ENCODE measurements at places on chromosomes 3 and 15.

GRCh38 chr15:31332020-31332680 is 5.5 kb downstream of the KLF13 start:
- no peaks in the 10 kb centered on the region for H3K27me3 ChIP-seq
- H3K36me3 ChIP-seq, result no peaks in the 10 kb centered on the region
- peaks cover 17% of the 10 kb centered on the region for H3K4me1 ChIP-seq
- H3K4me3 ChIP-seq, result no peak overlapping the region

GRCh38 chr3:177337541-177338331 is 140.5 kb upstream of the TBL1XR1 start:
- H3K4me3 ChIP-seq, result no peak overlapping the region
- no peaks in the 10 kb centered on the region for H3K27me3 ChIP-seq
- H3K27ac ChIP-seq, result no peak overlapping the region

GRCh38 chr15:29638781-29639180 is 183.5 kb downstream of the TJP1 start:
- H3K27ac ChIP-seq, result no peak overlapping the region
- H3K4me3 ChIP-seq, result no peak overlapping the region
- peaks cover 1% of the 10 kb centered on the region for H3K4me1 ChIP-seq
- no peak for DNase-seq
- peaks cover 14% of the 10 kb centered on the region for H3K27me3 ChIP-seq

GRCh38 chr15:74200412-74200815 is 2.2 kb downstream of the STRA6 start:
- H3K27ac ChIP-seq, result no peak overlapping the region
- peaks cover 3% of the 10 kb centered on the region for H3K27me3 ChIP-seq
- H3K36me3 ChIP-seq, result no peaks in the 10 kb centered on the region
- H3K4me3 ChIP-seq, result no peak overlapping the region
- peaks cover 78% of the 10 kb centered on the region for H3K4me1 ChIP-seq
- DNase-seq, result peak; percentile 91

GRCh38 chr15:43483297-43484128 is 9.4 kb downstream of the TP53BP1 start:
- H3K27ac ChIP-seq, result no peak overlapping the region
- H3K27me3 ChIP-seq, result no peaks in the 10 kb centered on the region
- no peak overlapping the region for H3K4me3 ChIP-seq

DNA sequence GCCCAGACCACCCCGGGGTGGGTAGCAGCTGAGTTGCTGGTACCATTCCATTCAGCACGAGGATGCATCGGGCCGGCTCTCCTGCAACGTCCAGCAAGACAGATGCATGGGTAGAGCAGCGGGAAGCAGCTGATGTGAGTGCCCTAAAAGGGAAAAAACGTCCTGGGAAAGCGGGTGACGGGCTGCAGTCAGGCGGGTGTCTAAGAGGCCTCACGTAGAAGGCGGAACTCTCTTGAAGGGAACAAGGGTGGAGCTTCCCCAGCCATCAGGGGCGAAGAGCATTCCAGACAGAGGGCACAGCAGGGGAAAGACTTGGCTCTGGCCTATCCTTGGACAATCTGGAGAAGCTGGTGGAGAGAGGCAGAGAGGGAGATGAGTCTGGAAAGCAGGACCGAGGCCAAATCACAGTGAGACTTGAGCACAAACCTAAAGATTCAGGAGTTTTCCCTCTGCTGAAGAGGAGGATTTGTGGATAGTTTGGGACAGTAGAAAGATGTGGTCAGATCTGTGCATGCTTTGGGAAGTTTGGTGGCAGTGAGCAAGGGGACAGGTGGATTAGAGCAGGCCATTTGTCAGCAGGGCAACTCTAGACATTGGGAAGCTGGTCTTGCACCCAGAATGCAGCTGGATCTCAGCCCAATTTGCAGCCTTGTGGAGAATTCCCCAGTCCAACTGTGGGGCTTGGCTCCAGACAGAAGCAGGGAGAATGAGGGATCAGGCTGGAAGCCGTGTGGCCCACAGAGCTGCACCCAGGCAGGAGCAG is 70.7 kb downstream of the SEMA5B start:
- DNase-seq, result no peak
- no peak overlapping the region for H3K27ac ChIP-seq
- peaks cover 13% of the 10 kb centered on the region for H3K4me1 ChIP-seq
- H3K4me3 ChIP-seq, result no peak overlapping the region

DNA sequence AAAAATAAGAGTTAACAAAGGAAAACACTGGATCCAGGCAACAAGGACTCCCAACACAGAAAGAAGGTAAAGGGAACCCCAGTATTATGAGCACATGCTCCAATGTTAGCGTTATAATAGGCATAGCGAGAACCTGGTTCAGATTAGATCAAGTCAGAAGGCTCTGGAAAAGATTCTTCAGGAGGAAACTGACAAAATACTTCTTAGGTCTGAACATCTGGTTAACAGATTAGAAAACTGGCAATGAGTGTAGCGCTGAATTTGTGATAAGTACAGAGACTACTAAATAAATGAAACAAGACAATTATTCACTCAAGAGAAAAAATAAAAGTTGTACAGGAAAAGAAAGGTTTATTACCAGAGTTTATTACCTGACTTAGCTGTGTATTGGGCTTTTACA is 146.1 kb downstream of the DPH6 start:
- no peaks in the 10 kb centered on the region for H3K4me1 ChIP-seq
- H3K4me3 ChIP-seq, result no peak overlapping the region
- H3K27ac ChIP-seq, result no peak overlapping the region
- DNase-seq, result no peak
- H3K27me3 ChIP-seq, result no peaks in the 10 kb centered on the region

GRCh38 chr3:196220587-196220986 is 4.3 kb downstream of the SLC51A start:
- no peaks in the 10 kb centered on the region for H3K36me3 ChIP-seq
- no peaks in the 10 kb centered on the region for H3K27me3 ChIP-seq
- H3K4me3 ChIP-seq, result no peak overlapping the region
- DNase-seq, result no peak
- H3K4me1 ChIP-seq, result peaks cover 12% of the 10 kb centered on the region

- no peaks in the 10 kb centered on the region for H3K4me1 ChIP-seq
- no peaks in the 10 kb centered on the region for H3K27me3 ChIP-seq
- no peak overlapping the region for H3K4me3 ChIP-seq
- no peak for DNase-seq
- H3K36me3 ChIP-seq, result no peaks in the 10 kb centered on the region
- no peak overlapping the region for H3K27ac ChIP-seq
Measured at GRCh38 chr3:31488475-31489017, 44.2 kb upstream of the STT3B start.

GRCh38 chr3:49602049-49602554 is 47.8 kb downstream of the BSN start:
- H3K4me3 ChIP-seq, result no peak overlapping the region
- no peaks in the 10 kb centered on the region for H3K36me3 ChIP-seq
- no peak overlapping the region for H3K27ac ChIP-seq
- no peak for DNase-seq
- H3K4me1 ChIP-seq, result peaks cover 2% of the 10 kb centered on the region

GRCh38 chr3:56467108-56467507 is 1.2 kb downstream of the ERC2 start:
- H3K4me1 ChIP-seq, result peaks cover 8% of the 10 kb centered on the region
- no peak overlapping the region for H3K27ac ChIP-seq
- H3K27me3 ChIP-seq, result peaks cover 46% of the 10 kb centered on the region
- peak overlapping the region; percentile 65 for H3K4me3 ChIP-seq
- no peaks in the 10 kb centered on the region for H3K36me3 ChIP-seq
- peak; percentile 71 for DNase-seq

- H3K27me3 ChIP-seq, result peaks cover 14% of the 10 kb centered on the region
- no peak overlapping the region for H3K27ac ChIP-seq
- H3K4me1 ChIP-seq, result peaks cover 2% of the 10 kb centered on the region
- no peak for DNase-seq
Measured at GRCh38 chr3:46675843-46676567, 17.5 kb downstream of the ALS2CL start.
